ENCODE measurements at places on chromosomes 5 and 9.
A peak's percentile ranks its signal among the peaks of the same experiment; 100 is the strongest.

DNA sequence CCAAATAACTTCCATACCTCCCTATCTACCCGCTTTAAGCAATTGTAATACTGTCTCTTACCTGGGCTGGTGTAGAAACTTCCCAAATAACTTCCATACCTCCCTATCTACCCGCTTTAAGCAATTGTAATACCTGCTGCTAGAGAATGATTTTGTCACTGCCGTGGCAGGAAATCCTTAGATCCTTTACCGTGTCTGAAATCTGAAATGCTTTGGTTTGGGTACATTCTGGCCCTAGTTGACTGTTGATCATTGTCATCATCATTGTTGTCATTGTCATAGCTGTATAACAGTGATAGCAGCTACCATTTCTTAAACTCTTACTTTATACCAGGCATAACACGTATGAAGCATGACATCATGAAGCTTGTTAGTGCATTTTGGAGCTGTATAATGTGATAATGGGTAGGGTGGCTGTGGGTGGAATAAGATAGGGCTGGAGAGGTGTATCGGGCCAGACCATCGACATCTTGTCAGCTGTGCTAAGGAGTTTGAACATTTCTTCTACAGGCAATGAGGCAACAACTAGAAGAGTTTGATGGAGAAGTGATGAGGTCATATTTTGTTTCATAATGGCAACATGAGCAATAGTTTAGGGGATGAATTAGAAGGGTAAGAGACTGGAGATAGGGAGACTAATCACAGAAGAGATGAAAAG is 15.7 kb downstream of the PIP5K1B start:
- no peak overlapping the region for H3K27ac ChIP-seq
- H3K4me3 ChIP-seq: no peak overlapping the region
- peaks cover 54% of the 10 kb centered on the region for H3K4me1 ChIP-seq
- no peaks in the 10 kb centered on the region for H3K36me3 ChIP-seq

DNA sequence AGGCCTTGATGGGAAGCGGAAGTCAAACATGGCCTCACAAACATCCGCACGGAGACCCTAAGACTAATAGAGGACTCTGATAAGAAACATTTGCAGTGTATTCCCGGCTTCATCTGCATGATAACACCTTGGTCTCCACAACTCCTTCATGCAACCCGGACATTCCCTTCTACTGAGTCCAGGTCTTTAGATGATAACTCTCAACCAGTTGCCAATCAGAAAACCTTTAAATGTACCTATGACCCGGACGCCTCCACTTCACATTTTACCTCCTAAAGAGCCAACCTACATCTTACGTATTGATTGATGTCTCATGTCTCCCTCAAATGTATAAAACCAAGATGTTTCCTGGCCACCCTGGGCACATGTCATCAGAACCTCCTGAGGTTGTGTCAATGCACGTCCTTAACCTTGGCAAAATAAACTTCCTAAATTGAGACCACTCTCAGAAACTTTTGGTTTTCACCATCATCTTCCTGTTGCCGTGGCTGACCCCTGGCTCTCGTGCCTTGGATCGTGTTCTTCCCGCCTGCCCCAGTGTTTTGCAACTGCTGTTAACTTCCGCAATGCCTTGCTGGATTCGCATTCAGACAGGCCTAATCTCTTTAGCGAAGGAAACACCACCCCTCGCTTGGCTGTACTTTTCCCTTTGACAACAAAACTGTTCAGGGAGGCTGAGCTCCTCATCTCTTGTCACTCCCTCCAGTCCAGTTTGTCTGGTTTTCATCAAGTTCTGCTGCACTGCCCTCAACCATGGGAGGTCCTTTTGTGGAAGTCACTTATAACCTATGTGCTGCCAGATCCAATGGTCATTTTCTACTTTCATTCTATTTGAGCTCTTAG is 1.1 kb upstream of the DAP start:
- no peaks in the 10 kb centered on the region for H3K36me3 ChIP-seq
- peaks cover 6% of the 10 kb centered on the region for H3K4me1 ChIP-seq
- peak; percentile 84 for DNase-seq
- H3K27ac ChIP-seq: peak overlapping the region; percentile 85
- no peaks in the 10 kb centered on the region for H3K27me3 ChIP-seq
- no peak overlapping the region for H3K4me3 ChIP-seq

- H3K36me3 ChIP-seq: no peaks in the 10 kb centered on the region
- no peaks in the 10 kb centered on the region for H3K27me3 ChIP-seq
- no peak overlapping the region for H3K27ac ChIP-seq
These were observed 149.5 kb upstream of the PHYKPL start for GRCh38 chr5:178381921-178382695.

DNA sequence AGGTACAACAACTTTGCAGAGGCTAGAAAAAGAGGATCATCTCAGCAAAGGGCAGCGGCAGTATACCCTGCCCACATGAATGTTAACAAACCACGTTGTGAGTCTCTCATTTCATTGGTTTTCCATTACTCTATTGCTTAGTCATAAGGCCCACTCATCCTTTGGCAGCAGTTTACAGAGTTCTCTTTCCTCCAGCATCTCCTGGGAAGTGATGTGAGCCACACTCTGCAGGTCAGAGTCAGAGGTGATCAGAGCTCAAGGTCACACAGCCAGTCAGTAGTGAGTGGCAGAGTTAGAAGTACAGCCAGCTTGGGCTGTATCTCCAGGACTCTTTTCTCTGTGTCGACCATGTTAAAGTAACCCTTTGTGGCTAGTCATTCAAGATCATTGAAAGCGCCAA is 599.6 kb upstream of the GRAMD2B start:
- no peak overlapping the region for H3K4me3 ChIP-seq
- H3K36me3 ChIP-seq: no peaks in the 10 kb centered on the region
- DNase-seq: no peak
- no peaks in the 10 kb centered on the region for H3K27me3 ChIP-seq
- no peaks in the 10 kb centered on the region for H3K4me1 ChIP-seq

DNA sequence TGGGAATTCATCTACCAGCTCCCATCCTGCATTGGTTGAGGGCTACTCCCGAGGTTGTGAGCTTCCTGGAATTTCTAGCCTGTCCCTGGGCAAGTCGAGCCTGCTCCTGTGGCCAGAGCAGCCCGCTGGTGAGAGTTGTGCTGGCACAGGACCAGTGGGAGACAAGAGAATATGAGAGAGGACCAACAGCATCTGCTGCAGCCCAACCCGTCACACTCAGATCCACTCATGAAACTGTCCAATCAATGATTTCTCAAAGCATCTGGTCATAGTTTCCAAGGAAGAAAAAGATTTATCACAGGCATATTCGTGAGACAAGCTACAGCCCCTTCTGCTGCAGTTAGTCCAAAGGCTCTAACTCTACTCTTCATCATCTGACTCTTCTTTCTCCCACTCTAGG is 64.4 kb upstream of the RAI14 start:
- H3K4me1 ChIP-seq: no peaks in the 10 kb centered on the region
- DNase-seq: no peak
- no peak overlapping the region for H3K27ac ChIP-seq
- H3K36me3 ChIP-seq: no peaks in the 10 kb centered on the region

DNA sequence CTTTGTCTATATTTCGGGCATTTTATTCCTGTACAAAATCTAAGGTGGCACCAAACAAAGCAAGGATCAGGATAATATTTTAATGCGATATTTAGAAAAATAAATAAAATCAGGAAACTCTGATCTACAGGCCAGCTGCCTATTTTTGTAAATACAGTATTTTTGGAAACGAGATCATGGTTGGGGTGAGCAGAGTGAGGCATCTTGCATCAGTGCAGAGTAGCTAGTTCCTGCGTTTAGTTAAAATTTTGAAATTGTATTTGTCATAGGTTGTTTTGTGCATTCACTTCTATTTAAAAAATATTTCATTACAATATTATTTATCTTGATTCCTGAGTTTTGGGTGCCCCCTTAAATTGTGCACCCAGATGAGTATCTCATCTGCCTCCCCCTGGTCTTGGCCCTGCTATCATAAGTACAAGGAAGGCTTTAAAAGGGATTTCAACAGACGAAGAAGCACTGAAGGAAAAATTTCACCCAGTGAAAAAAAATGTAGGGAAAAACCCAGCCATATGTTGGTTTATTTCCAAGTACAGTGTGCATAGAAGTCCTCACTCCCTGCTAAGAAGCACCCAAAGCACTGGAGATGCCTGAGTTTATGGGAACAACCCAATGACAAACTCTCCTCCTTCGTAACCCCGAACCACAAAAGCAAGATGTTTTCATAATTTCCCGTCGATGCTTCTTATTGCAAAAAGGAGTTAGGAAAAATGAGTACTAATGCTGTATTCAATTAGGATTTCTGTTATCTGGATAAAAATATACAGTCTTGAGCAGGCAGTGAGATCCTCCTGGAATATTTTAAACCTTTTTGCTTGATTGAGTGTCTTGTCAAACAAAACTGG is 304.7 kb upstream of the CLINT1 start:
- H3K36me3 ChIP-seq: no peaks in the 10 kb centered on the region
- no peak overlapping the region for H3K4me3 ChIP-seq
- H3K27ac ChIP-seq: no peak overlapping the region
- DNase-seq: no peak

DNA sequence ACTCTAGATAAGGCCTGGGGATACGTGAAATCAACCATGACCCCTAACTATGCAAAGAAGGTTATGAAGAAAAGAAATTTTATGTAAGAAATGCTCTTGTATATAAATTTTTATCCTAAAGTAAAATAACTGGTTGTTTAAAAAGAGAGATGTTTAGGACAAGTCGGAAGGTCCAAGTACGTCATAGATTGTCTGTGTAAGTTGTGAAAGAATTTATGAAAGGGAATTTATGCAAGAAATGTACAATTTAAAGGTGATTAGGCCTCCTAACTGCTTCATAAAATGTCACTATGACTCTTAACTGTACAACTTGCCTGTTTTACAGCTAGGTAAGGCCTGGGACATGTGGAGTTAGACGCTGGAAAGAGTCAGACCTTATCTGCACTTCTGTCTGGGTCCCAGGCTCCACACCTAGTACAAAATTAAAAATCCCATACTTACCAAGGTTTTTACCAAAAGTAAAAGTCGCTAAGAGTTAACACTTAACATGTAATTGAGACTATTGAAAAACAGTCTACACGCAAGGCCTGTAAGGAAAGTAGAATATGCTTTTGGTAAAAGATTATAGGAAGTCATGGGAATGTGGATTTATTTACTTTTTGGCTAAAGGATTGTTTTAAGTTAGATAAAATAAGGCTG is 77.4 kb downstream of the KIAA0825 start:
- H3K27ac ChIP-seq: no peak overlapping the region
- H3K4me3 ChIP-seq: no peak overlapping the region
- H3K36me3 ChIP-seq: no peaks in the 10 kb centered on the region
- no peak for DNase-seq

DNA sequence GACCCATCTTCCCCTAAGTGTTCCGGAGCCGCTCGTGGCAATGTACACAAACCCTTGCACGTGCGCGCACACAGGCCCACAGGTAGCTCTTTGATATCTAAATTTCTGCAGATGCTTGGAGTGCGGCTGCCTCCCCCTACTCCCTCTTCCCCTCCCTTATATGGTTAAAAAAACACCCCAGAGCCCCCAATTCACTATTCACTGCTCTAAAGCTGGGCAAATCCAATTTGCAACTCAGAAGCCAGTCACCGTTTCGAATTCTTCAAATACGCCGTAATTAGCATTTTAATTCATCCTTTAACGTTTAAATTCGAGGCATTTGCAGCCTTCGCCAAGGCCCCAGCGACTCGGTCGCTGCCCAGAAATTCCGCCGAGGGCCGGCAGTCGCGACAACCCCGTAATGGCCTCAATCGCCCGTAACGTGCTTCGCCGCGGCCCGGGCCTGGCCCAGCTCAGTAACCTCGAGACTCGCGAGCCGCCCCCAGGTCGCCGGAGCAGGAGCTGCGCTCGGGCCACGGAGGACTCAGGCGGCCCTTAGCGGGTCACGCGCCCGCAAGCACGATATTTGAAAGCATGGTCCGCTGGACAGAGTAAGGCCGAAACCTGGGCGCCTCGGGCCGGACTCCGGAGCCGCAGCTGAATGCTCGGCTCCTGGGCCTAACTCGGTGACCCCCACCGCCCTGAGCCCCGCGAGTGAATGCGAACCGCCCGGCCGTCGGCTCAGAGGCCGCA is 1.3 kb downstream of the IRX2 start:
- peaks cover 15% of the 10 kb centered on the region for H3K4me1 ChIP-seq
- no peak overlapping the region for H3K27ac ChIP-seq
- H3K4me3 ChIP-seq: no peak overlapping the region
- H3K36me3 ChIP-seq: no peaks in the 10 kb centered on the region
- no peak for DNase-seq

GRCh38 chr9:134916161-134916665 is 1.5 kb downstream of the FCN1 start:
- no peaks in the 10 kb centered on the region for H3K36me3 ChIP-seq
- no peak for DNase-seq
- H3K27me3 ChIP-seq: no peaks in the 10 kb centered on the region
- H3K27ac ChIP-seq: no peak overlapping the region
- peaks cover 16% of the 10 kb centered on the region for H3K4me1 ChIP-seq

- no peaks in the 10 kb centered on the region for H3K4me1 ChIP-seq
- no peak overlapping the region for H3K4me3 ChIP-seq
- no peak overlapping the region for H3K27ac ChIP-seq
- no peak for DNase-seq
- H3K36me3 ChIP-seq: no peaks in the 10 kb centered on the region
- H3K27me3 ChIP-seq: peaks cover 11% of the 10 kb centered on the region
These were observed 14.4 kb upstream of the SLC46A2 start for GRCh38 chr9:112905084-112905483.

- no peaks in the 10 kb centered on the region for H3K4me1 ChIP-seq
- DNase-seq: no peak
- H3K27ac ChIP-seq: no peak overlapping the region
- H3K4me3 ChIP-seq: no peak overlapping the region
- peaks cover 1% of the 10 kb centered on the region for H3K27me3 ChIP-seq
These were observed 70.4 kb downstream of the NFIB start for GRCh38 chr9:14243514-14244042.

GRCh38 chr9:18928711-18929110 is 104.3 kb downstream of the SAXO1 start:
- no peaks in the 10 kb centered on the region for H3K36me3 ChIP-seq
- no peaks in the 10 kb centered on the region for H3K4me1 ChIP-seq
- DNase-seq: no peak

GRCh38 chr9:117616431-117616831 is 87.8 kb upstream of the TLR4 start:
- no peak overlapping the region for H3K4me3 ChIP-seq
- DNase-seq: no peak
- no peaks in the 10 kb centered on the region for H3K36me3 ChIP-seq
- no peak overlapping the region for H3K27ac ChIP-seq
- no peaks in the 10 kb centered on the region for H3K27me3 ChIP-seq

- peak; percentile 75 for DNase-seq
- no peak within 1 kb of the TSS for H3K4me3 ChIP-seq
- H3K36me3 ChIP-seq: peaks cover 15% of the 10 kb centered on the region
- H3K27me3 ChIP-seq: peaks cover 25% of the 10 kb centered on the region
- H3K4me1 ChIP-seq: peaks cover 57% of the 10 kb centered on the region
These were observed at the start of gene CLIC3 for GRCh38 chr9:136996361-136997292. CLIC3 (minus strand) TSS chr9:136996568; CDS start chr9:136996543, 25 bp downstream.

DNA sequence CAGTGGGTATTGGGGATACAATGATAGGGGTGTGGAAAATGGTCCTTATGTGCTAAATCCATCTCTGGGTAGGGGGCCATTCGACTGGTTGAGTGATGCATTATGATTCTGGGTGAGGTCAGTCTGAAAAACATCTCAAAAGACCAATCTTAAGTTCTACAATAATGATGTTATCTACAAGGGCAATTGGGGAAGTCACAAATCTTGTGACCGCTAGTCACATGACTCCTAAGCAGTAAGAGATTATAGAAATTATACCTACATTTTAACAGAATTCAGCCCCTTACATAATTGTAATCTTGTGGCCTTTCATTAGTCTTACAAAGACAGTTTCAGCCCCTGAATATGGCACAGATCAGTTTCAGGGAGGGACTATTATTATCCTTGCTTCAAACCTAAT is 224.7 kb downstream of the PIK3R1 start:
- H3K36me3 ChIP-seq: no peaks in the 10 kb centered on the region
- H3K4me1 ChIP-seq: peaks cover 7% of the 10 kb centered on the region
- H3K4me3 ChIP-seq: no peak overlapping the region
- no peak overlapping the region for H3K27ac ChIP-seq
- H3K27me3 ChIP-seq: no peaks in the 10 kb centered on the region

Measured in common myeloid progenitor, CD34-positive (primary cell).